CD4-positive, alpha-beta memory T cell (primary cell): ENCODE measurements at places on chromosomes 4 and X.

- DNase-seq: peak; percentile 45
Observed at GRCh38 chr4:53929955-53930798, 134.2 kb downstream of the CHIC2 start.

- DNase-seq: no peak
Observed at GRCh38 chrX:111410590-111411078, 1.4 kb downstream of the DCX start.

DNA sequence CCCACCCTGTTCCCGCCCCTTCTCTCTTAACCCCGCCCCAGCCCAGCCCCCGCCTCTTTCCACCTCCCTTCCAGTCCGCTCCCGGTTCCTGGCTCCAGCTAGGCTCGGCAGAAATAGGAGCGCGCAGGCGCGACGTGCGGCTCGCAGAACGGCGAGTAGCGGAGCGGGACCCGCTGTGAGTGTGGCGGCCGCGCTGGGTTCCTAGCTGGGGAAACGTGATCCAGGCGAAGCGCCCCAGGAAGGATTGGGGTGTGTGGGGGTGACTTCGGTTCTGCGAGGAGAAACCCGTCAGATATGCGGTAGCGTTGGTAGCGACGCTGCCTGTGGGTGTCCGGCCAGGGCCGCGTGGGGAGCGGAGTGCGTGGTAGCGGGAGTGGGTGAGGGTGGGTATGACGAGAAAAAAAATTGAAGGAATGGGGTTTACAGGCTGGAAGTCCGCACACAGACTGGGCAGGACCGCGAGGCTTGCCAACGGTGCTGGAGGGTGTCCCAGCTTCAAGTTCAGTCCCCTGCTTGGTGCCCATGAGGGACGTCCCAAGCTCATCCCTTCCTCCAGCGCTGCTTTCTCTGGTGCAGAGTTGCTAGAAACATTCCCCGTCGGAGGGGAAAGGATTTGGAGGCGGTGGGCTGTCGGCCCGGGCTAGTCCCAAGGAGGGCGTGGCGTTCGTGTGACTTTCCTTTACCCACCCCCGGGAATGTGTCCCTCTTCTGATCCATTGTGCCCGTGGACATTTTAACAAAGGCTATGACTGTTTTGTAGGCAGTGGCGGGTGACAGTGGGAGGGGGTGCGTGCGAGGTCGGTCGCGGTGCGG lies at the start of gene PRRG1:
PRRG1 (plus strand) TSS at position 144 of the 813 bp plus-strand sequence. CDS start 56,886 bp downstream, outside the sequence.
- no peak for DNase-seq

GRCh38 chrX:140503714-140504351 lies 1.0 kb downstream of the SOX3 start:
- DNase-seq: no peak

- DNase-seq: no peak
Observed at GRCh38 chr4:73718375-73719373, 21.7 kb upstream of the CXCL8 start.

DNA sequence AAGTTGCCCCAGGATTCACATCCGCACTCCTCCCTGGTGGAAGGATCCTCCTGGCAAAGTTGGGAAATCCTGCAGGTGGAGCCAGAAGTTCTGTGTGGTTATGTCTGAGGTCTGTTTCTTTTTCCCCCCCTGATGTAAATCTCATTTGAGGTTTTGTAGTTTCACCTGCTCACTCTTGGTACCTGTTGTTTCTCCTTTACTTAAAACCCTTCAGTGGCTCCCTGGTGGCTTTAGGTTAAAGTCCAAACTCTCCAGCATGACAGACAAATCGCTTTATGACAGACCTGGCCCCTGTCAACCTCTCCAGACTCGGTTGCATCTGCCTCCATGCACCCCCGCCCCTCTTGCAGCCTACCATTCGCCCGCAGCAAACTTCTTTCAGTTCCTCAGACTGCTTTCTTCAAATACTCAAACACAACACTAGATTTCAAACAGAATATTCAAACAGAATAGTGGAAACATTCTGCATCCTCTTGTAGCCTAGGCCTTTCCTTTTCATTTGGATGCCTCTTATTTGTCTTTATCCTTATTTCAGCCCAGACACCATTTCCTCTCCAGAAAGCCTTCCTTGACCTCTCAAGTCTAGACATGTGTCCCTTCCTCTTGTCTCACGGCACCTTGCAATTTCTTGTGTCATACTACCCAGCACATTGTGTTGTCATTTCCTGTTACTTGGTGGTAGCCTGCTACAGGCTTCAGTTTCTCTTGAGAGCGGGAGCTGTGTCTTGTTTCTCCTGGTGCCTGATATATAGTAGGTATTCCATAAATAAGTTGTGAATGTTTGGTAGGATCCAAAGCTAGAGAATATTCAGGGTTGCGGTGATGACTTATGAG lies 24.8 kb downstream of the IL13RA1 start:
- DNase-seq: no peak

DNA sequence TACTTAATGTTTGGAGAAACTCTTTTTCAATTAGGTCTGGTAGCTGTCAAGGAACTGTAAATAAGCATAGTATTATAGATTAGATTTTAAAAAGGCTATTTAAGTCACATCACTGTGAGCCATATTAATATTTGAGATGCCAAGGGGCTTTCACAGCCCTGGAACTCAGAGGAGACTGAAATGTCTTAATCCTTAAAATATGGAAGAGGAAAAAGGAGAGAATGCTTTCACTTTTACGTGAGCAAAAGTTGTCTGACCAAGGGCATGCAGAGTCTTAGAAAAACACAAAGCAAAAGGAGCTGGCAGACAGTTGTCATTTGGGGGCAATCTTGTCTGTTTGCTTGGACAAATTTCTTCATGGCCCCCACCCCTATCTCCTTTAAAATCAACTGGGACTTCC lies 253.2 kb upstream of the IGFBP7 start:
- no peak for DNase-seq

- no peak for DNase-seq
Observed at GRCh38 chrX:28058901-28059300, 77.7 kb upstream of the DCAF8L1 start.

- no peak for DNase-seq
Observed at GRCh38 chrX:118976599-118977340, 2.4 kb downstream of the LONRF3 start.

DNA sequence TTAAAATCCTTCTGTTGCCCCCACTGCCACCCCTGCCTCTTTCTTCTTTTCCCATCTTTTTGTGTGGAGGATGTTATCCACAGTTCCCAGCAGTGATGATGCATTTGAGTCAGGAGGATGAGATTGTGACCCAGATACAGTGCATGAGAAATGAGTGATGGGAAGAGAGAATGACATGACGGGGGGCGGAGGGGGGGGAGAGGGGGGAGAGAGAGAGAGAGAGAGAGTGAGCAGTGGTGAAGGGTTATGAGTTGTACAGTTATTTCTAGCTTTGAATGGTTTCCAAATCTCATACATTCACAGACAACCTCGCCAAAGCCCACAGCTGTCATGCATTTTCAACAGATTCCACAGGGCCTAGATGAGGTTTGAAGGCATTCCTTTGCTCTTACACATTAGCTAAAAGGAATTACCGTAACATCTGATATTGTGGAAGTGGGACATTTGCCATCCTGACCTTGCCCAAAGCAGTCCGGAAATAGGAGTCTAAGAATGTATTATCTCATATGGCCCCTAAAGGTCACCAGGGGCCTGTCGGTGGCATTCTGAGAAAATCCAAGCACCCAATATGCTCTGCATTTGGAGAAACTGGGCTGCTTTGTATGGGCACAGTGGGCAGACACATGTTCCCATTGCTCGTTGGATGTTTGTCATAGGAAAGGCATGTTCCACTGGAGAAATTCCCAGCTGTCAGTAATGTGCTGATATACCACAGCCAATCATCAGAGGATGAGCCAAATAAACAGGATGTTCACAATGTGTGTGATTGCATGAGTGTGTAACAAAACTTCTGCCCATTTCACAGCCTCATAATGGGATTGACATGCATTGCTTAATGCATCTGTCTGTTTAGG lies 435.8 kb downstream of the SPRY1 start:
- no peak for DNase-seq

GRCh38 chrX:78327370-78328086 lies at the start of gene CYSLTR1:
TSS of gene CYSLTR1 (minus strand) at chrX:78327611. CDS start at chrX:78273746, 53,865 bp downstream.
- DNase-seq: peak; percentile 31

DNA sequence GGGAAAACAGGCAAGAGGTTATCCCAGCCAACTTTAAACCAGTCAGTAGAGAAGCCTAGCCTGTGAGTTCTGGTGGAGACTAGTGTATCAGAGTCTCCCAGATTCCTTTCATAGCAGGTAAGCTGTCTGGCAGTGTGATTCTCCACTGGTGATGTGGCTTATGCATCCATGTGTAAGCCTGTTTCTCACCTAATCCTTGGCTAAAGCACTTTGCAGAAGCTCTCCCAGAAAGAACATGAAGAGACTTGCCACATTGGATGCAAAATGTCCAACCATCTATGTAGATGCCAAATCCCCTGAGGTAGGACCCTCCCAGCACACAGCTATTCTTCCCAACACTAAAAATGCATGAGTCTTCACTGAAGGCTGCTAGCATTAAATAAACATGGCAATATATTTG lies 111.7 kb downstream of the CHRNA9 start:
- DNase-seq: no peak

GRCh38 chr4:75477201-75477600 lies 37.0 kb downstream of the RCHY1 start:
- DNase-seq: no peak
